ENCODE measurements at places on chromosomes 6 and 20.

- no peak for DNase-seq
Measured at GRCh38 chr6:161242779-161243693, 30.8 kb downstream of the AGPAT4 start.

GRCh38 chr6:50843842-50844241, 25.2 kb downstream of the TFAP2B start:
- no peak for DNase-seq

GRCh38 chr6:53727748-53728147, 62.2 kb upstream of the KLHL31 start:
- no peak for DNase-seq

DNA sequence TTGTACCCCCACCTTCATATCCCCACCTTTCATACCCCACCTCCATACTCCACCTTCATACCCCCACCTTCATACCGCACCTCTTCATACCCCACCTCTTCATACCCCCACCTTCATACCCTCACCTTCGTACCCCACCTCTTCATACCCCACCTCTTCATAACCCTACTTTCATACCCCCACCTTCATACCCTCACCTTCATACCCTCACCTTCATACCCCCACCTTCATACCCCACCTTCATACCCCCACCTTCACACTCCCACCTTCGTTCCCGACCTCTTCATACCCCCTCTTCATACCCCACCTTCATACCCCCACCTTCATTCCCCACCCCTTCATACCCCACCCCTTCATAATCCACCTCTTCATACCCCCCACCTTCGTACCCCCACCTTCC, 92.9 kb upstream of the NAA20 start:
- no peak for DNase-seq

DNA sequence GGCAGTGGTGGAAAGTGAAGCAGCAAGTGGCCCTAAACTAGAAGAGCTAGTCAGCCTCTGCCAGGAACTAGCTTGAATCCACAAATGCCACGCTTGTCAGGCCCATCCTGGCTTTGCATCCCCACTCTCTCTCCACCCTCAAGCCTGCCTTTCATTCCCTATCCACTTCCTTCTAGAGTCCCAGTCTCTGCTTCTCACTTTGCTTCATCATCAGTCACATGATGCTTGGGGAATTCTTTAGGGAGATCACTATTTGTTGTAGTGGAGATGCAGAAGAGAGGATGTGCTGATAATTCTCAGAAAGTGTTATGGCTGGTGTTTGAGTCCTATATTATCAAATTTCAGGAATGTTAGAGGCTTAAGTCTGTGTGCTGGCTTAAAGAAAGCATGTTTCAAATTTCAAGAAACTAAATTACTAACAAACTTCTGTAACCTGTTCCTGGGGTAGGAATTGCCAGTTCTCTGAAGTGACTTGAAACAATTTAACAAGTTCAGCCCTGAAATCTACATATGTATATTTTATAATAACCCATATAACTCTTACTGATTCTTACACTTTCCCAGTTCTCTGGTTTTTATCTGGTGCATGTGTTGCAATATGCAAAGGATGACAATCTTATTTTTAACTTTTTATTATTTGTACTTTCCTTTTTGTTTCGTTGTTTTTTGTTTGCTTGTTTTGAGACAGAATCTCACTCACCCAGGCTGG, 7.5 kb downstream of the TRIM39 start:
- DNase-seq = no peak

- DNase-seq = no peak
Measured at GRCh38 chr6:41476401-41476800, 69.8 kb upstream of the FOXP4 start.

DNA sequence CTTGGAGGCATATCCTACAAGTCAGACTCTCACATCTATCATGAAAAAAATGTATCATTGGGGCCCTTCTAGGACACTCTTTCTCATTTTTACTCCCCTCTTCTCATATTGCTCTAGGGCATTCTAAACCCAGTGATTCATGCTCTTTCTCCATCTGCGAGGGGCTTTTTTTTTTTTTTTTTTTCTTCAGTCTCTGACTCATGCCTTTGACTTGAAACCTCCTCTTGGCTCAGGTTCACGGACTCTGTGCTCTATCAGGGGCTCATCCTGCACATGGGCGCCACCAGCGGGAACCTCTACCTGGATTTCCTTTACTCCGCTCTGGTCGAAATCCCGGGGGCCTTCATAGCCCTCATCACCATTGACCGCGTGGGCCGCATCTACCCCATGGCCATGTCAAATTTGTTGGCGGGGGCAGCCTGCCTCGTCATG, 17.8 kb downstream of the SLC22A1 start:
- no peak for DNase-seq

GRCh38 chr6:106082735-106083398, 3.3 kb upstream of the PRDM1 start:
- no peak for DNase-seq

- DNase-seq = no peak
Measured at GRCh38 chr20:57666106-57666833, 43.5 kb downstream of the PMEPA1 start.

- DNase-seq = no peak
Measured at GRCh38 chr6:33992191-33992590, 153.7 kb downstream of the GRM4 start.

GRCh38 chr6:143973097-143973966, 34.7 kb downstream of the PLAGL1 start:
- DNase-seq = no peak

DNA sequence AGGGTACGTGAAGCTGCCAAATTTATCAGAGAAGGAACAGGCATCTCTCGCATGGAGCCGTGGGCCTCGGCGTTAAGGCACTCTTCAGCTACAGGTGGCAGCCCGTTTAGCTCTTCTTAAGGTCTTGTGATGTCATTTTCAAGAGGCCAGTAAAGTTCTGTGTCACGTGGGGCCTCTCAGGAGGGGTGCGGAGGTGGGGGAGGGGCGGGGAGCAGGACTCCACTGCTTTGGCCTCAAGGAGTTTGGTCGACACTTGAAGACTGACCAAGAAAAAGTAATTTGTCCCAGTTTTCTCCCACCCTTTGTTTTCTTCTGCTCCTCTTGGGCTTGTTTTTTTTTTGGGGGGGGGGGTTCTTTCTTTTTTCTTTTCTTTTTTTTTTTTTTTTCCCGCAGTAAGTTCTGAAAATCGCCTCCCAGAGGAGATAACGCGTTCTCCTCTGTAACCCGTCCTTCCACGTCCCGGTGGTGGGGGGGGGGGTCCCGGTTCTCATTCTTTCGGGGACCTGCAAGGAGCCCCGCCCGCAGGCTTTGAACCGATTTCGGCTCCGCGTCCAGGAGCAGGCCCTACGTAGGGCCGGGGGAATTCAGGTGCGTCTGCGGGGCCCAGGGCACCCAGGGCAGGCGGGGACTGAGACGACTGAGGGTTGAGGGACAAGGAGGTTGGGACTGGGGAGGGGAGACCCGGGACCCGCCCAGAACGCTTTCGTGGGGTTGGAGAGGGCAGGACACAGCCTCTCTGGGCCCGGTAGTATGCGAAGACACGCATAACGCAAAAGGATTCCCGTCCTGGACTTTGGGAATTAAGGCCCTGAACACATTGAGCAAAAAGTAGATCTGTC, 26.0 kb downstream of the GPX6 start:
- no peak for DNase-seq

DNA sequence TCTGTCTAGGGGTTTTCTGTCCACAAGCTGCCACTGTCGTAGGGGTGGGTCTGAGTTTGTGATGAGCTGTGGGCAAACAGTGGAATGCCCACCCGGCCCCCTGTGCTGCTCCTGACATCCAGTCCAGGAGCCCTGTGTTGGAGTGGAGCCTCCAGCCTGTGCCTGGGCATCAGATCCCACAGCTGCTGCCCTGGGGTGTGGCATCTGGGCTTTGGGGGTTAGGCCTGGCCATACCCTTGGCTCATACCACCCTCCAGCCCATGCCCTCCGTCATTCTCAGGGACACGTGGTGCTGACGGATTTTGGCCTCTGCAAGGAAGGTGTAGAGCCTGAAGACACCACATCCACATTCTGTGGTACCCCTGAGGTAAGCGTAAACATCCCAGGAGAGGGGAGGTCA, 12.9 kb downstream of the SGK2 start:
- no peak for DNase-seq

DNA sequence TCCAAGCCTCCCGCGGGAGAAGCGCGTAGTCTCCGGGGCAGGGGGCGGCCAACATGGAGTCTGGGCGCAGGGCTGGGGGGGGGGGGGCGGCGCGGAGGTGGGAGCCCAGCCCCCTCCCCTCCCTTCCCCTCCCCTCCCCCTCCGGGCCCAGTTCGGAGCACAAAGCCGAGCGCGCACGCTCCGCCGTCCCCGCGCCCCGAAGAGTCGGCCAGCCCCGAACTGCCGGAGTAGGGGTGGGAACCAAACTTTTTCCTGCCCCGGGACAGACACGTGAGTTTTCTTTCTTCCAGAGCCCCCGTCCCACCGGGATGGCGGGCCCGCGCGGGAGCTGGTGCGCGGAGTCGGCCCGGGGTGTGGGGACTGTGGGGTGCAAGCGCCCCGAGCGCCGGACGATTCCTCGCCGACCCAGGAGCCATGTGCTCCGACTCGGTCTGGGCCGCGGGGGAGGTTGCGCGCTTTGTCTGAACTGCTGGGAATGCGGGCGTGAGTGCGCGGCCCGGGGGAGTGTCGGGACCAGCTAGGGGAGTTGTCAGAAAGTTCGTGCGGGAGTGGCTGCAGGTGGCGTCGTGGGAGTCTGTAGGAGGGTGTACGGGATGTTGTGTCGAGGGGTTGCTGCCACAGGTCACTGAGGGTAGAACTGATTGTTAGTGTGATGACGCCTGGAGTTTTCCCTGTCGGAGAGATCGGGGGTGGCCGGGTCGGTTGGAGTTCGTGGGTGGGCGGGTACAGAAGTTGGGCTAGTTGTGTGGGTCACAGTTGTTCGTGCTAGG, 1.2 kb downstream of the TGIF2 start:
- peak; percentile 28 for DNase-seq

DNA sequence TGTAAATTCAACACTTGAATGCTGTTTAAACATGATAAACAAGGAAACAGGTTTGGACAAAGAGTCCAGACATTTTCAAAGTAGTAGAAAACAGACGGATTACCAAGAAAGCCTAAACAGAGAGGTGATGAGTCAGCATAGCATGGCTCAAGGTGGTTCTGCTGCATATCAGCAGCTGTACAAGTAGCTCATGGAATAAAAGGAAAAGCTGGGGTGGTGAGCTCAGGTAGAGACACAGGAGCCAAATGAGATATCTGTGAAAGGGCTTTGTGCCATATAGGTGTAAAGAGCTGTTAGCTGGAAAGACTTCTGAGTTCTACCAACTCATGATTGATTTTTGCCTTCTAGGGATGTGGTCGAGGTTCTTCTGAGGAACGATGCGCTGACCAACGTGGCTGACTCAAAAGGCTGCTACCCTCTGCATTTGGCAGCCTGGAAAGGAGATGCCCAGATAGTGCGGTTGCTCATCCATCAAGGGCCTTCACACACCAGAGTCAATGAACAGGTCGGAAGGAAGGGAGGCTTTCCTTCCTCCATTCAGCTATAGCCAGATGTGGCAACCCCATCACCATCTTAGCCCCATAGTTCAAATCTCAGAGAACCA, 80.7 kb downstream of the ANKS1A start:
- no peak for DNase-seq

DNA sequence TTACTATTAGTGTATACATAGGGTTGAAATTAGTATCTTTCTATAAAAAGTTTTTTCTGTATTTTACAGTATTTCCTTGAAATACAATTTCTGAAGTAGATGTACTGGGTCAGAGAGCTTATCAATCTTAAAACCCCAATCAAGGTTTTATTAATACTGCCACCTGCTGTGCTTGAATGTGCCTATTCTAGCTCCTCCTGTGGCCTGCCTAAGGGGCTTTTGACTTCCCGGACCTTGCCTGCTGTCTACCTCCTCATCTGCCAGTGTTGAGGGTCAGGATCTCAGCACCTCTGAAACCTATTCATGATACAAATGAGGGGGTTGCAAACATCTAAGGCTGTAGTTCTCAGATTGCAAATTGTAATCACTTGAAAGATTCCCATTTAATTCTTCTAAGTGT, 9.2 kb downstream of the PACRG start:
- no peak for DNase-seq

DNA sequence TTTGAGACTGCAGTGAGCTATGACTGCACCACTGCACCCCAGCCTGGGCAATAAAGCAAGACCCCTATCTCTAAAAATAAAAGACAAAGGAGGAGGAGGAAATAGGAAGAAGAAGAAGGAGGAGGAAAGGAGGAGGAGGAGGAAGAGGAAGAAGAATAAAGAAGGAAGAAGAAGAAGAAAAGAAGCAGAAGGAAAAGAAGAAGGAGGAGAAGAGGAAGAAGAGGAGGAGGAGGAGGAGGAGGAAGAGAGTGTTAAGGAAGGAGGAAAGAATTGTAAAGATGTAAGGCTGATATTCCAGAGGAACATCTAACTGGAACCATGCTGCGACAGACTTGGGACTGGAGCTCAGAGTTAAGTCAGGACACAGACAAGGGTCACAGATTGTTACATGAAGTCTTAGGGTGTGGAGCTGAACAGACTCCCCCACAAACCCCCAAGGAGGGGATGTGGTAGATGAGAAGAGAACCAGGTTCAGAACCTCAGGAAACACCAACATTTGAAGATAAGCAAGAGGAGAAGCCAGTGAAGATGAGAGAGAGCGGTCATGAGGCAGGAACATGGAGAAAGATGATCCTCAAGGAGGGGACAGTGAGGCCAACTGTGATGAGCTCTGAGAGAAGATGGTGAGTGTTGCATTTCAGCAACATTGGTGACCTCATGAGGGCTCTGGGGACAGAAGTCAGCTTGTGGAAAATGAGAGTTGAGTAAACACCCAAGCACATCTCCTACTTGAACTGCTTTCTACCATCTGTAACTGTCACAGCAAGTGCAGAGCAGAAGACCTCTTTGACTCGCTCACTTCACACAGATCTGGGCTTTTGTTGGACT, 118.2 kb downstream of the CD164 start:
- no peak for DNase-seq

- no peak for DNase-seq
Measured at GRCh38 chr6:14310960-14311359, 193.4 kb downstream of the CD83 start.

DNA sequence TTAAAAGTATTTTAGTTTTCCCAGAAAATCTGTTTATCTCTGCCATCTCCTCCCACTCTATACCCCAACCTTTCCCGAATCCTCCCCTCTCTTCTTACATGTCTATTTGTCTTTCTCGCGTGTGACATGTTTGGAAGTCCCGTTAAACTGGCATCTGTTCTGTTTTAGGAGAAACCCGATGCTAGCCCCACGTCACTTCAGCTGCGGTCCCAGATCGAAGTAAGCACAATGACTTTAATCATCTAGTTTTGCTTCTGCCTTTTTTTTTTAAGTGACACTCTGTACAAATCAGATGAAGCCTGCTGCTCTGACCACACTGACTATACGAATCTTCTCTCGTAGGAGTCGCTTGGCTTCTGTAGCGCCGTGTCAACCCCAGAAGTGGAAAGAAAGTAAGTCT, 97.4 kb downstream of the SASH1 start:
- DNase-seq = no peak

DNA sequence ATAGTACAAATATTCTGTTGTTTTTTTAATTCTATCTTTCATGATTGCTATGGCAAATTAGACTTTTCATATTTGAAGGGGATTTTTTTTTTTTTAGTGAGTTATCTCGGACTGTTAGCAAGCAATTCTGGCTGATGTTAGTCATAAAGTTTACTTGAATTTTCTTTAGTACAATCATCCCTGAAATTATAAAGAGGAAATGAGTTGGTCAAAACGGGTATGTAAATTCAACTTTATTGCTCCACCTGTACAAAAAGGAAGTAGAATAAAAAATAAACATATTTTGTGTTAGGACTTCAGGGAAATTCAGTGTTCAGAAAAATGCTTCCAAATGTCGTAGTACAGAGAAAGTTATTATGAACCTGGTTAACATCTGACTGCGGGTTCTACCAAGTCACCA, 40.3 kb downstream of the PPP1R14C start:
- no peak for DNase-seq

- DNase-seq = no peak
Measured at GRCh38 chr6:9346923-9347322, 911.6 kb upstream of the SLC35B3 start.

Measured in activated T-helper 9 cell treated with anti-CD3 and anti-CD28 coated beads, Interleukin-2, amount 50 U/mL, for 16 hours (primary cell).